Iris pigment epithelial cell (primary cell): ENCODE measurements at places on chromosomes 6 and 20.

- no peak for DNase-seq
Measured at GRCh38 chr6:146904596-146904995, 299.6 kb upstream of the STXBP5 start.

DNA sequence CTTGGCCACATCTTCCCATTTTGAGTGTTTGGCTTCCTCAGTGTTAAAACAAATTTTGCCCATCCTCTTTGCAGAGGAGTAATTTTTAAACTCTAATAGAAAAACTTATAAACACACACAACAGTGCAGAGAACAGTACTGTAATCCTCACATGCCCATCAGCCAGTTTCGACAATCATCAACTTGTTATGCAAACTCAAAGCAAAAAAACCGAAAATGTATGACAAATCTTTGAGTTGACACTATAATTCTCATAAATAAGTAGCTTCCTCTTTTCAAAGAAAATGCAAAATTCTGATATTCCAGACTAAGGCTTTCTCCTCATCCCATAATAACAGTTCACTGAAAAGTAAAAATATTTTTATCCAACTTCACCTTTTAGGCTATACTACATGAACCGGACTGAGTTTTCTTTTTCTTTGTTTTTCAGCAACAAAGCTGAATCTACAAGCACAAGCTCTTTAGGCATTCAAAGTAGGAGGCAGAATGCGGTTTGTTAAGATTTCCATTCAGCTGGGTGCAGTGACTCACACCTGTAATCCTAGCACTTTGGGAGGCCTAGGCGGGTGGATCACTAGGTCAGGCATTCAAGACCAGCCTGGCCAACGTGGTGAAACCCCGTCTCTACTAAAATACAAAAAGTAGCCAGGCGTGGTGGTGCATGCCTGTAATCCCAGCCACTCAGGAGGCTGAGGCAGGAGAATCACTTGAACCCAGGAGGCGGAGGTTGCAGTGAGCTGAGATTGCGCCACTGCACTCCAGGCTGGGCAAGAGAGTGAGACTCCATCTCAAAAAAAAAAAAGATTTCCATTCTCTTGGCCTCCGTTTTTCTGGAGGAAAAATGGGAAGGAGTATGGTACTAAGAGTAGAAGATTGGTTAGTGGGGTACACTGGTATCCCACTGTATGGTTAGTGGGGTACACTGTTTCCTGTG is 74.8 kb downstream of the GCNT2 start:
- DNase-seq: peak; percentile 63

GRCh38 chr20:17932396-17932795 is 36.2 kb downstream of the SNX5 start:
- DNase-seq: no peak

DNA sequence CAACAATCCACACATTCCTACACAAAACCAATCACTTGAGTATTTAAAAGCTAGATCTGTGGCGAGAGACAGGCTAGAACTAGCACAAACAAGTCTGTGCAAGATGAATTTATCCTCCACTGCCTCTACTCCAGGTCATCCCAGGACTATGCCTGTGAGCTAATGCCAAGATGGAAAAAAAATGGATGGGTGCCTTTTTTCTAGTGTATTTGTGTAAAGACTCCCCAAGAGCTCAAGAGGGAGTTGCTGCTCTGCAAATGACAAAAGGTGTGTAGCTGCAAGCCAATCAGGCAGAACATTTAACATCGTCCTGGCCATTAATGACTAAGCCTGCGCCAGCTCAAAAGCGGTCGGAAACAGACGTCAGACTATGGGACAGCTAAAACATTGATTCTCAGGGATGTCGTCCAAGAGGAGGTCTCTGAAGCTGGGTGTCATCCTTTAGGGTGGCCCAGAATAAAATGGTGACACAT is 21.9 kb downstream of the ATXN1 start:
- peak; percentile 56 for DNase-seq

DNA sequence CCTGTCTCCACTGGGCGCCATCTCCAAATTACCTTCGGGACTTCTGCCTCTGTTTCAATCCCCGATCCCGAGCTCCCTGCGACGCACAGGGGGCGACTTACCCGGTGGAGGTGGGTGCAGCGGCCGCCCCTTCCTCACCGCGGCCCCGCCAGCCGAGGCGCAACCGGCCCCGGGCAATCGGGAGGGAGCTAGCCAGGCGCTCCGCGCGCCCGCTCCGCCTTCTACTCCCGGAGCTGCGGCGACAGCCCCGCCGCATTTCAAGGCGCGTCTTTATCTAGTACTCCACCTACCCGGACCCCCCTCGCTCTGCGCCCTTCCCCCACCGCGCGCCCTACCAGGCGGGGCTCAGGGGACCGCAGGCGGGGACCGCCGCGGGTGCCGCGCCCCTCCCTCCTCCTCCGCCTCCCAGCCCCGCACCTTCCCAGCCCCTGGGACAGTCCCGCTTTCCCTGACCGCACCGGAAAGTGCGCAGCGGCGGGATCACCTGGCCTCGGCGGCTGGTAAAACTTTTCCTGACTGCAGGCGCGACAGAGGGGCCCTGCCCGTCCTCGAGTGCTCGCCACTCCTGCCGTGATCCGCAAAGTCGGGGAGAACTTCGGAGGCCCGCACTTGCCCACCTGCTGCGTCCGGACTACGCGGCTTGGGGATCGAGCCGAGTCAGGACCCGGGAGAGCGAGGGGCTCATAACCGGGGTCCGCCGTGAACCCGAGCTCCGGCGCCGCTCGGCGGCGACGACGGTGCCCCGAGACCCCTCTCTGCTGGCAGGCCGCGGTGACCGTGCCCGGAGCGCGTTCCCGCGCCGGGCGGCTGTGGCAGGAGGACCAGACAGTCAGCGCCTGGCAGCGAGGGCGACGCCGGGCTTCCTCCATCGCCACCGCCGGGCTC is 8.0 kb upstream of the NKX2-2 start:
- no peak for DNase-seq

DNA sequence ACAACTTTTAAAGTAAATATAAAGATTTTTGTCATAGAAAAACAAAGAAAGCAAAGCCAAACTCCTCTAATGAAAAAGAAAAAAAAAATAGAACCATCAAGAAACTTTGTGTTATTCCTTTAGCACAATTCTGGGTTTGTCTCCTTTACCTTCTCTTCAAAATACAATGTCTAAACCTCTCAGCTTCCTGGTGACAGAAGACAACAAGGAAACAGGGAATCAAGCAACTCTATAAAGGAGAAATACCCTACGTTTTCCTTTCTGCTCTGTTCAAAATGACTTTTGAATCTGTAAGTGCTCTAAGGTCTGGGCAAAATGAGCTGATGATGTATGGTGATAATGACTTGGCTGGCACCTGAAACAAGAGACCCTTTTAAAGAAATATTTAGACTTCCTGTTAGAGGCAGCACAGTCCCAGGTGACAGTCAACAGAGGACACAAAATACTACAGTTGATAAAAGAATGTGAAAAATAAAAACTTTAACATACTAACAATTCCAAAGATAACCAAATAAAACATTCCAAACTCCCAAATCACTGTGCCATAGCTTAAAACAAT is 101.4 kb downstream of the PRDM1 start:
- DNase-seq: no peak

- DNase-seq: no peak
Measured at GRCh38 chr6:15989397-15989796, 139.5 kb upstream of the MYLIP start.

DNA sequence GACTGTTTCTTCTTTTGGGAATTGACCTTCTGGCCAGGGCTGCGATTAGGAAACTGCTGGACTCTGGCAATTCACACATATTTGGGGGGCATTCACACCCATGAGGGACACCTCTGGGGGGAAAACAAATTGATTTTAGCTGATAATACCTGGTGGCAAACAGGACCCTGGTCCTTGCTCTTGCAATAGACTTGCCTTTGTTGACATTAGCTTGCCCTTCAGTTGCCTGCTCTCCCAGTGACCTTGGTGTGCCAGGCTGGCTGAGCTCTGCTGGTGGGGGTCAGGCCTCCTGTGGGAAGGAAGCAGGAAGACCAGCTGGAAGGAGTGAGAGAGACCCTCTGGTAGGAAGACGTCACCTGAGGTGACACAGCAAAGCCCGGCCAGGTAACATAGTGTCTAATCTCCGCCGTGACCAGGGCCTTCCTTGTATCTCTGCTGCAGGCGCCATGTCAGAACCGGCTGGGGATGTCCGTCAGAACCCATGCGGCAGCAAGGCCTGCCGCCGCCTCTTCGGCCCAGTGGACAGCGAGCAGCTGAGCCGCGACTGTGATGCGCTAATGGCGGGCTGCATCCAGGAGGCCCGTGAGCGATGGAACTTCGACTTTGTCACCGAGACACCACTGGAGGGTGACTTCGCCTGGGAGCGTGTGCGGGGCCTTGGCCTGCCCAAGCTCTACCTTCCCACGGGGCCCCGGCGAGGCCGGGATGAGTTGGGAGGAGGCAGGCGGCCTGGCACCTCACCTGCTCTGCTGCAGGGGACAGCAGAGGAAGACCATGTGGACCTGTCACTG is 5.3 kb downstream of the CDKN1A start:
- DNase-seq: no peak

DNA sequence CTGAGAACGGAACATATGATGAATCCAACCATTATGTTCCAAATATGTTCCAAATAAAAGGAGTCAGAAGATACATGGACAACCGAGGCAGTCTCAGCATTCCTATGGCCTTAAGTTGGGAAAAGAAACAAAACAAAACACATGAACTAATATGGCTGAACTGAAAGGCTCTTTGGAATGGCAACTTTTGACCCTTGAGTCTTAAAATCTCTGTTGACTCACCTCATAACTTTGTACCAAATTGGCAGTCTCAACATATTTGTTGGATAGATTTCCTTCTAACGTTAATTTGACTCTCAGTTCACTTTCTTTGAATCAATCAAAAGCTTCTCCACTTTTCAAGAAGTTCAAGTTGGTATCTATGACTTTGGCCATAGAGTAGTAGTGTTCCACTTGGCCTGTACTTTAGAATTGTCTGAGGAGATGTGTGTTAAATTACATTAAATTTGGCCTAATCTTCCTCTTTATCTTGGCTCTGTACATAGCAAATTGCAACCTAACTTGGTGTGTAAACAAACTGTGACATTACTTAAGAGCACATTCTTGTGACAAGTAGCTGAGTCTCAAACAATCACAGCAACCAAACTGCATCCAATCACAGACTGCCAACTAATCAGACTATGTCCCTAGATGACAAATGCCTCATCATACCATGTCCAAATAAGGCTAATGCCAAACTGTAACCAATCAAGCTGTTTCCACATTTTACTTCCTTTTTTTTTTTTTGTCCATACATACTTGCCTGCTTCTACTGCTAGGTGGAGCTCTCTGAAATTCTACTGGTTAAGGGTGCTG is 208.8 kb downstream of the BMP2 start:
- DNase-seq: peak; percentile 89

- DNase-seq: no peak
Measured at GRCh38 chr6:125294925-125295324, 6.8 kb downstream of the HDDC2 start.

DNA sequence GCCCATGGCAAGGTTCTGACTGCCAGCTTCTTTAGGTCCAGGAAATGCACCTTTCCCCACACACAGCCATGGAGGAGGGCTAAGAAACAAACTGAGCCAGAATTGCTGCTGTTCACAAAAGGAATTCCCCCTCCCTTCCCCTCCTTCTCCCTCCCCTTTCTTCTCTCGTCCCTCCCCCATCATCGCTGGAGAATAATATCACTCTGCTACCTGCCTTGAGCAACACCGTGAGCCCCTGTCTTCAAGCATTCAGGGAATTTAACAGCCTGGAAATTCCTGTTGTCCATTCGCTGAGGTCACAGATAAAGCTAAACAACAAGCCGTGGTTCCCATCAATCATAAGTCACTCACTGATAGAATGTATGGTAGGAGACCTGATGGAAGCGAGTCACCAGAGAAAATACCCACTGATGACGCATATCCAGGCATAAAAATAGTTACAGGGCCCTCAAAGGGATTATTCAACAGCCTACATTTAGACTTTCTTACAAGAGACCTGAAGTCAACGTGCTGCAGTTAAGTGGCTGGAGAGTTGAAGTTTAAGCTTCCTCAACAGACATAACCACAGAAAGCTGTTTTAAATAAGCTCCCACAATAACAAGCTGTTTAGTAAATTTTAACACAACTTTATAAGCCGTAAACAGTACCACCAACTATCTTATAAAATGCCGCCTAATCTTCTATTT is 59.7 kb downstream of the HIVEP2 start:
- peak; percentile 99 for DNase-seq

DNA sequence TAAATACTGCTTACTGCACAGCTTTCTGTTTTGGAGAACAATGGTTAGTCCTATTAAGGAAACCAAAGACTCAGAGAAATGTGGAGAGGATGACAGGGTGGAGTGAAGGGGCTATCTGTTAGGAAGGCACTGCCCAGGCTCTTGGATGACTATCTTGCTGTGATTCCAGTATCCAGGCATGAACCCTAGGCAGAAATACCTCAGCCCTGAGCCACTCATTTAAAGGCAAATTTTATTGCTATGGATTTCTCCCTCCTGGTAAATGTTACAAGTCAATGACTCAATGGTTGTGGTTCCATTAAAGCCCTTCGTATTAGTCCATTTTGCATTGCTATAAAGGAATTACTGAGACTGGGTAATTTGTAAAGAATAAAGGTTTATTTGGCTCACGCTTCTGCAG is 25.9 kb downstream of the ADGRF4 start:
- no peak for DNase-seq

DNA sequence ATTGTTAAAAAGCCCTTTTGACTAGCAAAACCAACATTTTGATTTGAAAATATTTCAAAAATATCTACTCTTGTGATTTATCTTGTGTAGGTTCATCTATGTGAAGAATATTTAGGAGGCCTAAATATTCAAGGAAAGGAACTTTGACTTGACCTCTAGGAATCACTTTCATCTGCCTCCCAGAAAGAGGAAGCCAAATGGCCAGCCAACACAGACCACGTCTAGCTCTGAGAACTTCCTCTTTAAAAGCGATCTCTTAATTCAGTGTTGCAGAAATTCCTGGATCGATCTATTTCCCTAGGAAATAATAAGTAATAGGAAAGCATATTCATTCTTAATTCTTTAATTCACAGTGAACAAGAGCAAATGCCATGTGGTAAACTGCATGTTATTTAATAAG is 9.6 kb upstream of the MOXD1 start:
- DNase-seq: no peak

- DNase-seq: no peak
Measured at GRCh38 chr6:87357479-87358196, 13.0 kb downstream of the C6orf163 start.

GRCh38 chr6:152232501-152233151 is 404.5 kb downstream of the SYNE1 start:
- peak; percentile 75 for DNase-seq

DNA sequence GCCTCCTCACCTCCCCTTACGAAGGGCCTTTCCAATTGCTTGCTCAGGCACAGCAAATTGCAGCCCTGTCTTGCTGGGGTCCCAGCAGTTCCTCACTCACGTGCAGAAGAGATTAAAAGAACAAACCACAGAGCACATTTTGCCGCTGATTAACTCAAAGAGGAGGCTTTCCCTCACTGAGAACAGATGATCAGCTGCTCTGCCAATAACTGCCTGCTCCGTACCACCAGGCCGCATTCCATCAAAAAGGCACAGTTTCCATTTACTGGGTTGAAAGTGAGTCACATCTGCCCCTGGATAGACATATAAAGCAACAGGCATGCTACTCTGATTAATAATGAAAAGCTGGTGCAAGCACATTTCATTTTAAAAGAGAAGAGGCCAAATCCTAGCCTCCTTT is 446.8 kb downstream of the PTPRT start:
- DNase-seq: no peak
